Right renal pelvis (tissue), 4 donors: ENCODE measurements at places on chromosomes 16 and 17.

- no peak for DNase-seq
These were observed 129.0 kb downstream of the CCDC144A start for GRCh38 chr17:16818821-16819683.

GRCh38 chr16:85950136-85950918 is 51.4 kb downstream of the IRF8 start:
- DNase-seq = no peak

GRCh38 chr17:74239172-74239571 is 25.8 kb downstream of the TTYH2 start:
- DNase-seq = no peak

GRCh38 chr16:82337355-82337754 is 167.3 kb upstream of the MPHOSPH6 start:
- no peak for DNase-seq

- no peak for DNase-seq
These were observed 44.7 kb downstream of the NEUROD2 start for GRCh38 chr17:39562976-39563375.
